ENCODE measurements at places on chromosomes 12 and 14. TPM values are rescaled to one million over a fixed set of nuclear protein-coding genes. Genes with fewer than 3 reads are reported as not detected.

GRCh38 chr12:109538191-109538863 is 35.0 kb downstream of the MMAB start:
- DNase-seq, result no peak

DNA sequence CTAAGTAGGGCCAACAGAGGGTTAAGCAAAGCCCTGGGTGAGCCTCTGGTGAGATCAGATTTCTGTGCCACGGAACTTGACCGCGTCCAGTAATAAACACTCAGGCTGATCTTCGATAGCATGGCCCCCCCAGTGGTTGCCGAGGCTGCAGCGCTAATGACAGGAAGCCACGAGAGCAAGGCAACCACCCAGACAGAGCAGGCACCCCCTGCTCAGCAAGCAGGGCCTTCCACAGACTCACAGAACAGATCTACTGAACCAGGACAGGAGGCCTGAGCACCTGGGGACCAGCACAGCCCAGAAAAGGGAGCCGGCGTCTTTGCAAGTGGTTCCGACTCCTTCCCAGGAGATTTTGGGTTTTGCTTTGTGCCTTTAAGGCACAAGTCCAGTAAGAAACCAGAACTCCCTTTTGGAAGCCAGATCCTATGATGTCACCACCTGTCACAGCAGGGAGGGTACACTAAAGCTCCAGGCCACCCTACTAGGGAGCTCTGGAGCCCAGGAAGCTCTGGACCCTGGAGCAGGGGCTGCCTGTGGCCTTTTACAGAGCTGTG is 42.3 kb downstream of the BCL11B start:
- no peak for DNase-seq

- DNase-seq, result peak; percentile 40
These were observed 496.4 kb downstream of the PCNX1 start for GRCh38 chr14:71403656-71404055.

DNA sequence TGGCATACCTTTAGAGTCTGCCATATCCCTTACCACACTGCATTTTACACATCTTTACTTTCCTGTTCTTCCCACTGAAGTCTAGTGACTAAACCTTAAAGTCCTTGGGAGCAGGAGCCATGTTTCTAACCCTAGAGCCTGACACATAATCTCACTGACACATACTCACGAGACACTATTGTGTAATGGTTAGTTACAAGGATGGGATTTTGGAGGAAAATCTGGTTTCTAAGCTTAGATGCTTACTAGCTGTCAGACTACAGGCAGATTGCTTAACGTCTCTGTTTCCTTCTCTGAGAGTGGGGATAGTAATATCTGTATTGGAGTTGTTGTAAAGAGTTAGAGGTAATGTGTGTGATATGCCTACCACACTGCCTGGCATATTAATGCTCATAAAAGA is 6.2 kb upstream of the DYRK4 start:
- no peak for DNase-seq

DNA sequence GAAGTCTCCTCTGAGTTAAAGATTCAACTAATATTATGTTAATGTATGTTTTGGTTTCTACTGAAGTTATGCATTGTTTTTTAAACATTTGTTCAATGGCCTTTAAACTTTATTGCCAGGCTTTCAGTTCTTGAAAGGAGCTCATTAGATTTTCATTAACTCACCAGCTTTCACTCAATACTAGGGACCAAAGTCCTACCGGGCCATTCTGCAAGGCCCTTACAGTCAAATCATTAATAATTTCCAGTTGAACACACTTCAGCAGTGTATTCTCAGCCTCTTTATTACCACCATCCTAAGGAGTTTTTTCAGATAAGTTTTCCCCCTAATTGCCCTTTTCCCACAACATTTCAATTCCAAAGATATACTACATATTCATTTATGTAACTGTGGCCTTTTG is 409.2 kb downstream of the DIO2 start:
- DNase-seq, result no peak

DNA sequence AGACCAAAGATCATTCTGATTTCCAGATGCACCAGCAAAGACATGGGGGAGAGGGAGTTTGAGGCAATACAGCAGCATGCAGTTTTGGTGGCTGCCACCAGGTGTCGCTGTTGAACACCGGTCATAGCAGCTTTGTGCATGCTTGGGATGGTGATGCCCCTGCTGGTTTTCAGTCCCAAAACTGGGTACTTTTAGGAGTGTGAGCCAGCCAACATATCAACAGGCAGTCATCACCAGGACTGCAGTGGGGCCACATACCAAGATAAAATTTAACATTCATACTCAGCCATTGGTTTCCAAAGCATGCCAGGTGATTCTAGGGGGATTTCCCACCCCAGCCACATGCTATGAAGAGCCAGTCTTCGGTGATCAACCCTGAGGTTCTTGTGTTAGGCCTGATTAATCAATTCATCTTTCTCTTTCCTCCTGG is 64.2 kb downstream of the PHETA1 start:
- no peak for DNase-seq

DNA sequence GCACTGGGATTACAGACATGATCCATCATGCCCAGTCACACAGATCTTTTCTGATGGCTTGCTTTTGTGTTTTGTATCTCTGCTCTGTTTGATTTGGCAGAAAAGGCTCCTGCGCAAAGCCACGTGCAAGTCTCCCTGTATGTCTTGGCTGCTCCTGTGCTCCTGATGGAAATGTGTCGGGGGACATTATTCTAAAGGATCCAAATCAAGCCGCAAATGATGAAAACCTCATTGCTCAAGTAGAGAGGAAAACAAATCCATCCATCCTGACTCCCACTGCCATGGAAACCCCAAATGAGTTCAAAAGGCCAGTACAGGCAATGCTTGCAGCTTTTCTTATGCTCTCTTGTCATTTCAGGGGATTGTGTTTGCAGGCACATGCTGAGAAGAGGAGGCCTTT is 93.8 kb downstream of the NDUFA12 start:
- no peak for DNase-seq

- DNase-seq, result no peak
These were observed 159.4 kb upstream of the PLEKHG7 start for GRCh38 chr12:92543359-92543758.

DNA sequence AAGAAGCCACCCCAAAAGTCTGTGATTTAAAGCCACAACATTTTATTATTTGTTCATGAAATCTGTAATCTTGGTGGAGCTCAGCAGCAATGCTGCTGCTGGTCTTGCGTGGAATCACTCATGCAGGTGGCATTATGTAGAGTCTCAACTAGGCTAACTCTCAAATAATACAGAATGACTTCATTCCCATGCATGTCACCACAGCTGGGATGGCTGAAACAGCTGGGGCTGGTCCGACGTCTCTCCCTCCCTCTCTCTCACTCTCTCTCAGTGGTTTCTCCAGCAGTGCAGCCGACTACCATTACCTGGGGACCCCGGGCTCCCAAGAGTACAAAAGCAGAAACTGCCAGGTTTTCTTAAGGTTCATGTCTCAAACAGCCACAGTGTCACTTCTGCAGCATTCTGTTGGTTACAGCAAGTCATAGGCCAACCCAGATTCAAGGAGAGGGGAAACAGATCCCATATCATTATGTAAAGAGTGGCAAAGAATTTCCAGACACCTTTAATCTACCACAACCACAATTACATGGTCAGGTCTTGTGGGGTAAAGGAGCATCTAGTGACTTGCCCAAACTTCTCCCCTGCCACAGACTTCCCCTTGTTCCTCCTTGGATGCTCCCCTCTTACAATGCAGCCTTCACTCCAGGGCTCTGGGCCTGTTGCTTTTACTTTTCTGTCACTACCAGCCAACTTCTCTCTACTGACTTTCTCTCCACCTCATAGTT is 192.0 kb upstream of the HMGA2 start:
- no peak for DNase-seq

DNA sequence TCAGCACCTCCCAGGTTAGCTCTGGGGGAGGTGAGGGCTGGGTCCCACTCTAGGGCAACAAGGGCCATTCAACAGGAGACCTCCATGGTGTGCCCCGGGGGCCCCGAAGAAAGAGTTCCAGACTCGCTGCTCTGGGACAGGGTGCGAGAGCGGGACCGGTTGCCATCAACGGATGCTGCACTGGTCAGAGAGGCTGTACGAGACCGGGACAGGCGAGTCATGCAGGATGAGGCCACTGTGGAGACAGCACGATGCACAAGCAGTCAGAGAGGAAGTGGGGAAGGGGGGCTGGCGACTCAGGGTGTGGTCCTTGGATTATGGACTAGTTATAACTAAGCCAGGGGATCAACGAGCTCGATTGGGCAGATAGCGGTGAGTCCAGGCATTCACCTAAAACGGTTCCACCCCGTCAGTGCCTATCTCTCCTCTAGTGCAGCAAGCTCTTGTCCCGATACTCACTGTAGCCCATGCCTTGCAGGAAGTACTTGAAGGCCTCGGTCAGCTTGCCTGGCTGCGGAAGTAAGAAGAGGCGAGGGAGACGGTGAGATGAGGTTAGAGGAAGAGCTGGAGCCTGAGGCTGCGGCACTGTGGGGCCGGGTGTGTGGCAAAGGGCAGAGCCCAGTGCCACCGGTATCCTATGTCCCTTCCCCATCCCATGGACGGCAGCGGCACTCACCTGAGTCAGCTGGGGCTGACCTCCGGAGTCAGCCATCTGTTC is 7.2 kb downstream of the NDRG2 start:
- no peak for DNase-seq

DNA sequence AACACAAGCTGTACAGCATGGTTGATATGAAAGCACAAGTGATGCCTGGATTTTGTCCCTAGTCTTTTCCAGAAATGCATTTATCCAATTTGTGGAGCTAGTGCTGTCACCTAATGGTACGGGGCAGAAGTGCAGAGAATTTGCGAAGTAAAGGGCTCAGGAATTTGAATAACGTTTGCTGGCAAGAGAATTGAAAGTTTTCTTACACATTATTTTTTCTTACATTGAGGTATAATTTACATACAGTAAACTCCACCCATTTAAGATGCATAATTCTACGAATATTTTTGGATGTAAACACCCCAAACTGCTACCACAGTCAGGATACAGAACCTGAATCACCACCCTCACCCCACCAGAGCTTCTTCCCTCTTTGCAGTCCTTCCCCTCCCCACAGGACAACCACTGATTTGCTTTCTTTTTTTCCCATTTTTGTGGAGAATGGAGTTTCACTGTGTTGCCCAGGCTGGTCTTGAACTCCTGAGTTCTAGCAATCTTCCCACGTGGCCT is 3.5 kb downstream of the AICDA start:
- no peak for DNase-seq

DNA sequence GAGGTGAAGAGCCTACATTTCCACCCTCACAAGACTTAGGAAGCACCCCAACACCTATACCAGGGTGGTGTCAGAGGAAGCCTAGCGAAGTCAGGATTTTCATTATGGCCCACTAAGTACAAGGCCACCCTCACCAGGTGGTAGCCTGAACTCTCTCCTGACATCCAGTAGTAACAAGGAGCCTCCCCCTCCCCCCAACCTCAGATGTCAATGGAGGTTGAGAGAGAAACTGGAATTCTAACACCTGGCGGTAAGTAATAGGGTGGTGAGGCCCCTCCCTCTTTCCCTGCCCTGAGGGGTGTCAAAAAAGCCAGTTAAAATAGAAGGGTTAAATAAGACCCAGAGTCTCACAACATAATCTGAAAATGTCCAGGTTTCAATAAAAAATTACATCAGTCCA is 37.6 kb downstream of the SINHCAF start:
- no peak for DNase-seq

- DNase-seq, result no peak
These were observed 54.4 kb downstream of the PELI2 start for GRCh38 chr14:56172571-56172971.

- no peak for DNase-seq
These were observed 23.7 kb upstream of the OSBPL8 start for GRCh38 chr12:76583301-76583700.

Gene TMEM119
- 4.1 TPM for total RNA-seq

Gene AJUBA
- total RNA-seq, result 1.5 TPM

Gene TCL1B
- total RNA-seq, result not detected

Gene SGPP1
- total RNA-seq, result 17.0 TPM

Gene SOAT2
- total RNA-seq, result 0.41 TPM

Data from mucosa of descending colon (tissue), 3 donors.